Activated CD4-positive, alpha-beta T cell treated with anti-CD3 and anti-CD28 coated beads, Interleukin-2, amount 50 U/mL, for 4 hours (primary cell): ENCODE measurements at places on chromosomes 5 and 9.

DNA sequence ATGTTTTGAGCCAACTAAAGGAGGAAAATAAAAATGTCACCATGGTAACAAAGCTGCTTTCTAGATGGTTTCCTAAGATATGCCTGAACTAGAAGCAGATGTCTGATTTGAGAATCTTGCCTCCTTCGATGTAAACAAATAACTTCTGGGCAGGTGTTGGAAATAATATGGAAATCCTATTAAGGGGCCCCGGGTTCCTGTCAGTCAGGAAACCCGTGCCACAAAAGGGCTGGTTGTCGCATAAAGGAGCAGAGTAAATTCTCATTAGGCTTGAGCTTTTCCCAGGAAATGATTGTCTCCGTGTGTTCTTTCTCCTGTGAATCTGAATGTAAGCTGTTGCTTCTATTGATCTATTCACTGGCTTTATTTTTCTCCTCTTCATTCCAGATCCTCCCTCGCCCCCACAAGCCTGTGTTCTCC is 90.8 kb downstream of the TLE4 start:
- no peak for DNase-seq

DNA sequence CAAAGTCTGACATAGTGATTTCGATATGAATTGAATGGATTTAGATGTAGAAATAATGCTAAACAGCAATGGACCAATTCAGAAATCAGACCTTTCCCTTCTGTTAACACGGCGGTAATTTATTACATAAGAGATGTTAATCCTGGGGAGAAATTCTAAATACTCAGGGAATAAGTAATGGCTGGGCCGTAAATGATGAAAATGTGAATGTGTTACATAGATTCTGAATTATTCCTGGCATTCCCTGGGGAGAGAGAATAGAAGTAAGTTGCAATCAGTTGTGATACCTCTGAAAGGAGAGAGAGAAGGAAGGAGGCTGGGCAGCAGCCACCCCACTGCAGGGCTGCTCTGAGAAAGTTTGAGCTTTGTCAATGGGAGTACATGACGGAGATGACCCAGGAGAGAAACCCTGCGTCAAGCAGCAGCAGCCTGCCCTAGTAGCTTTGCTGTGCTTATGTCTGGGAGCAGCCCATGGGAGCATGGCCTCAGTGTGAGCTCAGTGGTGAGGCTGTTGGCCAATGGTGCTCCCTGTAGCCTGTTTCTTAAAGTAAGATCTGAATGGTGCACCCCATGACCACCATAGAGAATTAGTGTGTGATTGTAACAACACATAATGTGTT is 420.1 kb downstream of the MTRR start:
- DNase-seq, result no peak

DNA sequence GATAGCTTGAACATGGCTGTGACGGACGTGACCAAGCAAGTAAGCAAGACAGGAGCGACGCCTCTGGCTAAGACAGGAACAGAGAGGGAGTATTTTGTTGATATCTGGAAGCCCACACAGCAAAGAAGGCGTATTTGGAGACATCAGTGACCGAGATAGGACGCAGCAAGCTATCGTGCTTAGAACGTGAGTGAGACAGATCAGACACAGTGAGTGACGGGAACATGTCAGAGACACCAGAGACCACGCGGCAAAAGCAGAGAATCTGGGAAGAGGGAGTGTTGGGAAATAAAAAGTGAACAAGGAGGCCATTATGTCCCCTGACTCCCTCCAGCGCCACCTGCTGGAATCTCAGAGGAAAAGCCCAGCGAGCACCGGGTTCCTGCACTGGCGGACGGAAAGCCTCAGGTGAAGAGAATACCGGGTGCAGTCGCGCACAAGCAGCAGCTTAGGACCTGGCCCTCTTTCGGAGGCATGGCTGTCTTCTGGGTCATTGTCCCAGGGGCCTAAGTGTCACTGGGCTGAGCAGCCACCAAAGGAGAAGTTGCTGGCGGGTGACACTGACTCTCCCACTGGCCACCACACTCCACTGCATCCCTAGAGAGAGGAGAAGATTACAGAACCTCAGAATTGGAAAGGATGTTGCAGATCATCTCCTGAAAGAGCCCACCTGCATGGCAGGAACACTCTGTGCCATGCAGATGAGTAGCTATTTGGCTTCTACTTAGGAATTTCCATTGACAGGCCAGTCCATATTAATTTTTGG is 99.1 kb downstream of the FBXO38 start:
- DNase-seq, result peak; percentile 32

- no peak for DNase-seq
Measured at GRCh38 chr9:14994738-14995137, 84.5 kb upstream of the FREM1 start.

- no peak for DNase-seq
Measured at GRCh38 chr5:113005454-113005853, 28.9 kb downstream of the DCP2 start.

DNA sequence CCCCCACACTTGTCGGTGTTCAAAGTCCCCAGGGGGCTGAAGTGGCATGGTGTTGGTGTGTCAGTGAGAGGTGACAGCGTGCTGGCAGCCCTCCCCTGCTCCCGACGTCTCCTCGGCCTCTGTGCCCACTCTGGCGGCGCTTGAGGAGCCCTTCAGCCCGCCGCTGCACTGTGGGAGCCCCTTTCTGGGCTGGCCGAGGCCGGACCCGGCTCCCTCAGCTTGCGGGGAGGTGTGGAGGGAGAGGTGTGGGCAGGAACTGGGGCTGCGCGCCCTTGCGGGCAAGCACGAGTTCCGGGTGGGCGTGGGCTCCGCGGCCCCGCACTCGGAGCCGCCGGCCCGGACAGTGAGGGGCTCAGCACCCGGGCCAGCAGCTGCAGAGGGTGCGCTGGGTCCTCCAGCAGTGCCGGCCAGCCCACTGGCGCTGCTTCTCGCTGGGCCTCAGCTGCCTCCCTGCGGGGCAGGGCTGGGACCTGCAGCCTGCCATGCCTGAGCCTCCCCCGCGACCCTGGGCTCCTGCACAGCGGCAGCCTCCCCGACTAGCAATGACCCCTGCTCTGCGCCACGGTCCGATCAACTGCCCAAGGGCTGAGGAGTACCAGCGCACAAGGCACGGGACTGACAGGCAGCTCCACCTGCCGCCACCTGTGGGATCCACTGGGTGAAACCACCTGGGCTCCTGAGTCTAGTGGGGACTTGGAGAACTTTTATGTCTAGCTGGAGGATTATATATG is 224.1 kb upstream of the RIOK2 start:
- no peak for DNase-seq

- no peak for DNase-seq
Measured at GRCh38 chr9:113651896-113652295, 188.4 kb downstream of the RGS3 start.

GRCh38 chr9:86685556-86685955 is 261.8 kb downstream of the GAS1 start:
- no peak for DNase-seq

DNA sequence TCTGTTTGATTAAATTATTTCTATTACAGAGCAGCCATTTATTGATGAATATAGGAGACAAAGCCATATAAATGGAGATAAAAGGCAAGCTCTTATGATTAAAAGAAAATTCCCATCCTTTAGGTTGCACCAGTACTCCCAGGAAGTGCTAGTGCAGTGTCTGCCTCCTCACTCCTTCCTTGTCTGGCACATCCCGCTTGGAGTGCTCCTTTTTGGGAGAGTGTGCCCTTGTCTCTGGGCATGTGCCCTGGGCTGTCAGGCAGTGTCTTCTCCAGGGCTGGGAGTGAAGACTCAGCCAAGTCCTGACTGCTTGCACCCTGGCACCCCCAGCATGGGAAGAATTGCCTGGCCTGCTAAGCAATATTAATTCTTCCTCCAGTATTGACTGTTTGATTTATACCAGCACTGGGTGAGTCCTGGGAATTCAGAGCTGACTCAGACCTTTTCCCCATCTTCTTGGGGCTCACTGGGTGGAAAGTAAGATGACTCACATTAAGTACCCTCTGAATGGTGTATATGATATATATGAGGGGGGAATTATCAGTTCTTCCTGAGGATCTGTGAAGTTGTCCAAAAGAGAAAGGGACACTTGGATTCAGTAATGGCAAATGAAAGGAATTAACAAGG is 62.1 kb downstream of the ZSWIM6 start:
- no peak for DNase-seq

GRCh38 chr5:2129568-2130272 is 247.0 kb upstream of the IRX4 start:
- no peak for DNase-seq

DNA sequence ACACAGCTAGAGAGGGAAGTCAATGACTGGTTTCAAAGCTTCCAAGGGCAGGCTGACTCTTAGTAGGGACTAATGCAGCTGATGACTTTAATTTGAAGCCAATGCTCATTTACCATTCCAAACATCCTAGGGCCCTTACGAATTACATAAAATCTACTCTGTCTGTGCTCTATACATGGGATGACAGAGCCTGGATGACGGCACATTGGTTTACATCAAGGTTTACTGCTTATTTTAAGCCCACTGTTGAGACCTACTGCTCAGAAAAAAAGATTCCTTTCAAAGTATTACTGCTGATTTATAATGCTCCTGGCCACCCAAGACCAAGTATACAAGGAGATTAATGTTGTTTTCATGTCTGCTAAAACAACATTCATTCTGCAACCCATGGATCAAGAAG is 74.1 kb downstream of the DAP start:
- DNase-seq, result no peak

GRCh38 chr9:5846501-5846921 is 13.6 kb upstream of the ERMP1 start:
- DNase-seq, result no peak
